ENCODE measurements at places on chromosomes 6 and 20.

DNA sequence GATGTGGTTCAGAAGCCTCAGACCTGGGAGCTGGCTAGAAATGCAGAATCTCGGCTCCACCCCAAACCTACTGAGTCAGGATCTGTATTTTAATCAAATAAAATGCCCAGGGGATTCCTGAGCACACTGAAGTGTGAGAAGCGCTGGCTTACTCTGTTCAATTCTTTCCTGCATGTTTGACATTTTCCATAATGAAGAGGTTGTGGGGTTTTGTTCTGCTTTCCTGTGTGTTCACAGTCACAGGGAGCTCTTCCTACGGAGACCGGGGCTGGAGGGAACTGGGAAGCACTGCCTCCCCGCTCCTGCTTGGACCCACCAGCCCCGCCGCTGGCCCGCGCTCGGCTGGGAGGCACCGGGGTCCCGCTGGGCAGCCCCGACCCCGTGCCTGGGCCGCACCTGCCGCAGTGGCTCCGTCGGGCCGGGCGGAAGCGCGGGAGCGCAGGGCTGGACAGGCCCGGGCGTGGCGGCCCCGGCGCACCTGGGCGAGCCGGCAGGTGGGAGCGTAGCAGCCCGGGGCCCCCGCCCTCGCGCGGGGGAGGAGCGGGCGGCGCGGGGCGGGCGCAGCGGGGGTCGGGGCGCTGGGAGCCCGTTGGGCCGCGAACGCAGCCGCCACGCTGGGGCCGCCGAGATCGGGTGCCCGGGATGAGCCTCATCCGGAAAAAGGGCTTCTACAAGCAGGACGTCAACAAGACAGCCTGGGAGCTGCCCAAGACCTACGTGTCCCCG is at the start of gene MAPK13:
Gene MAPK13, plus strand, starts transcription at position 573 of the 726 bp plus-strand sequence. Its CDS starts 70 bp downstream, at position 643.
- peak; percentile 85 for DNase-seq

GRCh38 chr20:34538671-34539123 is 19.8 kb upstream of the MAP1LC3A start:
- DNase-seq, result peak; percentile 74

- DNase-seq, result no peak
Measured at GRCh38 chr6:156191895-156192294, 585.3 kb upstream of the ARID1B start.

DNA sequence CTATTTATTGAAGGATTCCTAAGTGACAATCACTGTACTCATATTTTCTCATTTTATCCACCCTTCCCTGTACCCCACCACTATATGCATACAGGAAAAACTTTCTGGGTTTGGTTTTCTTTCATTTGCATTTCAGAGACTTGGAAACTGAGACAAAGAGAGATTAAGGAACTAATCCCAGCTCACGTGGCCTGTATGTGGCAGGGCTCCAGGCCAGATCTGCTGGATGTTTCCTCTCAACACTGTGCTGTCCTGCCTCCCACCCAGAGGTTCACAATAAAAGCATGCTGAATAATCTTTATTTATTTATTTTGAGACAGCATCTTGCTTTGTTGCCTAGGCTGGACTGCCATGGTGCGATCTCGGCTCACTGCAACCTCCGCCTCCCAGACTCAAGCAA is 50.2 kb downstream of the CEP162 start:
- DNase-seq, result no peak

GRCh38 chr6:156801712-156802111 is 24.5 kb downstream of the ARID1B start:
- DNase-seq, result no peak

DNA sequence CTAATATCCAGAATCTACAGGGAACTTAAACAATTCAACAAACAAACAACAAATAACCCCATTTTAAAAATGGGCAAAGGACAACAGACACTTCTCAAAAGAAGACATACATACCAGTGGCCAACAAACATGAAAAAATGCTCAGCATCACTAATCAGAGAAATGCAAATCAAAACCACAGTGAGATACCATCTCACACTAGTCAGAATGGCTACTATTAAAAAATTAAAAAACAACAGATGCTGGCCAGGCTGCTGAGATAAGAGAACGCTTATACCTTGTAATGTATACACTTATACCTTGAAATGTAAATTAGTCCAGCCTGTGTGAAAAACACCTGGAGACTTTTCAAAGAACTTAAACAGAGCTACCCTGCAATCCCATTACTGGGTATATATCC is 166.8 kb downstream of the IBTK start:
- DNase-seq, result no peak

Data from upper lobe of right lung (tissue), 1 donor.